ENCODE measurements at places on chromosomes 2 and 18.

DNA sequence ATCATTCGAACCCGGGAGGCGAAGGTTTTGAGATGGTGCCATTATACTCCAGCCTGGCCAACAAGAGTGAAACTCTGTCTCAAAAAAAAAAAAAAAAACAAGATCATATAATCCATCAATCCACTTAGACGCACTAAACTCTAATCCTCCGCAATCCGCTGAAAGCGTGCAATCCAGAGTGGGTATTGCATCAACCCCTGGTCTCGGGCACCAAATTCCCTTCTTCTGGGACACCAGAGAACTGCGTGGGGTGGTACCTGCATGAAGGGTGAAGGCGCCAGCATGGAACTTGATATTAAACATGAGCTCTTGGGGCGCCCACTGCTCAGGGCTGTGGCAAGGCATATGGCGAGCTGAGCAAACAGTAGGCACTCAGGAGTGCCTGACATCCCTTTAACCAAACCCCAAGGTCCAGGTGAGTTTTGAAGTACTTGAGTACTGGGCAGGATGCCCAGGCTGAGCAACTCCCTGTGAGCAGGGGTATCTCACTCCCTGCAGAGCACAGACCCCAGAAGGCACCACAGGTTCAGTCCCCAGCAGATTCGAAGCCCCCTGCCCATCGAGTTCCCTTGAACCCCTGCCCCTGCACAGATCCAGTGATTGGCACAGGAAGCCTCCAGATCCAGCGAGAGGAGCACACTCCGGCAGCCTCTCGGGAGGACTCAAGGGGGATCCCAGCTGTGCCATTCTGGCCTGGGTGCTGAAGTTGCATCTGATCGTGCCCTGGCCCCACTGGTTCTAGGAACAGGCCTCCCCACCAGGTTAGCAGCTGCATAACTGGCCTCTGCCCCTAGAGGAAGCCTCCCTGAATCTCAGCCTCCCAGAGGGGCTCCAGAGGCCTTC is 8.0 kb downstream of the ALPI start:
- DNase-seq = no peak

DNA sequence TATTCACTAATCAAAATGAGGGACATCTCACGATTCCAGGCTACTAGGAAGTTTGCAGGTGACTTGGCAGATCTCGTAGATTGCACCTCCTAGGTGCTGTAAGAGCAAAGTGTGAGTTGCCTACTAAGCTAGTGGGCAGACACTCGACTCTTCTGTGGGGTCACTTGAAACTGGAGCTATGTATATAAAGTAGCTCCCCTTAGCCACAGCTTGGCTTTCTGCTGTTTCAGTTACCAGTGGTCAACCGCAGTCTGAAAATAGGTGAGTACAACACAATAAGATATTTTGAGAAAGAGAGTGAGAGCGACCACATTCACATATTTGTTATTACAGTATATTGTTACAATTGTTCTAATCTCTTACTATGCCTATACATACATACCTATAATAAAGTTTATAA is 23.3 kb downstream of the CTAGE1 start:
- DNase-seq = no peak

DNA sequence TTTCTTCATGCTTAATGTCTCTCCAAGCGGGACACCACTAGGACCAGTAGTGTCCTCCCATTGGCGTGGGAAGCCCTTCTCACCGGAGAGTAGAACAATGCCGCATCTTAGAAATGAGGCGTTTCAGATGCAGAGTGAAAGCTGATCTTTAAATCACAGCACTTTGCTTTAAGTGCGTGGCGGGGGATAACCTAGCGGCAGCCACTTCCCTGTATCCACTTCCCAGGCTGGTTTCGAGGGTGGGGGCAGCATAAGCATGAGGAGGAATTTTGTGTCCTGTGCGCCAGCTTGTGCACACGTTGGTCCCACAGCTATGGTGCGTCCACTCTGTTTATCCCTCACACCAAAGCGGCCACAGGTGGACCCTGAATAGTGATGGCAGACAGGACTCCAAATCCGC is 63.1 kb downstream of the MBP start:
- no peak for DNase-seq

DNA sequence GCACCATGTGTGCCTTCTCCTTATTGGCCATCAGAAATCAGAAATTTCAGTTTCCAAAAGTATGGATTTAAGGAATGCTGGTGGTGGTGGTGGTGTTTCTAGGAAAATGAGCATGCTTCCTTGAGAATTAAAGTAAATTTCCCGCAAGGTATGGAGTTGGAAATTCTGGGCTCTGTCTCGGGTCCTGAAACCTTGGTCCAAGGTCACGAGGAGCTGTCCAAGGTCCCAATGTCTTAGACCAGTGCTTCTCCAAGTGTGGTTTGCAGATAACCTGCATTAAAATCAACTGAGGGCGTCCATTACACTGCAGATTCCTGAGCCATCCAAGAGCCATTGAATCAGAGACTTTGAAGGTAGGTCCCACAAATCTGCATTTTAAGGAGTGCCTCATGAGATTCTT is 210.9 kb upstream of the PKDCC start:
- DNase-seq = no peak

DNA sequence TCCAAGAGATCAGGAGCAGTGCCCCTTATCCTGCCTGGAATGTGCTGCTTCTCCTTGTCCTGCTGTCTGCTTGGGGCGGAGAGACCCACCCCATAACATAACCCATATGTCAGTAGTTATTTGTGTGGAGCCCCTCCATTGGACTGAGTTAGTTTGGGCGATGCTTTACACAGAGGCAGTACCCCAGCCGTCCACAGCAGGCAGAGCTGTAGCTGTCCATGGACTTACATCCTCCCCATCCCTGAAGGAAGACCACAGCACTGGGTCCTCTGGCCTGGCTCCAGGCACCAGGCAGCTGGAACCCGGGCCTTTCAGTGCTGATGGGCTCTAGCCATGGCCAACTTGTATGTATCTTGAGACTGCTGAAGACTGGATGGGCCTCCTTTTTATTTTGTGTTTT is 20.3 kb downstream of the GKN2 start:
- DNase-seq = no peak

DNA sequence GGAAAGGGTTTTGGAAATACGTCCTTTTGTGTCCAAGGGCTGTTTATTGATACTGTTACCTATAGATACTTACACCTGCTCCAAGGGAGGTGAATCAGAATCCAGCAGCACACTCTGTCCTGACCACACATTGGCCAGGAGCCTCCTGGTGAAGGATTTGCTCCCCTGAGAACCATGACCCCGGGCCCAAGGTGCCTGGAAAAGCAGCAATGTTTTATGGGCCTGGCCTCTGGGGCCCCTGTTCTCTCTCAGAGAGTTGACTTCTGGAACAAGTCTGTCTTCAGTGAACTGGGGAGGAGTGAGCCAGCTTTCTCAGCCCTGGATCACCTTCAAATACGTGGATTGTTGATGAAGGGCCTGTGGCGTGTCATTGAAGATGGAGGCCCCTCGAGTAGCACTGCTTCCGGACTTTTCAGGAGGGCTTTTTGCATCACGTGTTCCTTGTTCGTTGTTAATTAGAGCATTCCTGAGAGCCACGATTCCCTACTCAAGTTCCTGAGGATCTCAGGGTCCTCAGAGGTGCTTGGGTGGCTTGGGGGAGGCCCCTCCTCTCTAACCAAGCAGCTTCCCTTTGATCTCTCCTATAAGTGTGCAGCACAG is 78.5 kb upstream of the RPL31 start:
- no peak for DNase-seq

GRCh38 chr2:85319796-85320195 is 8.0 kb downstream of the TGOLN2 start:
- no peak for DNase-seq

DNA sequence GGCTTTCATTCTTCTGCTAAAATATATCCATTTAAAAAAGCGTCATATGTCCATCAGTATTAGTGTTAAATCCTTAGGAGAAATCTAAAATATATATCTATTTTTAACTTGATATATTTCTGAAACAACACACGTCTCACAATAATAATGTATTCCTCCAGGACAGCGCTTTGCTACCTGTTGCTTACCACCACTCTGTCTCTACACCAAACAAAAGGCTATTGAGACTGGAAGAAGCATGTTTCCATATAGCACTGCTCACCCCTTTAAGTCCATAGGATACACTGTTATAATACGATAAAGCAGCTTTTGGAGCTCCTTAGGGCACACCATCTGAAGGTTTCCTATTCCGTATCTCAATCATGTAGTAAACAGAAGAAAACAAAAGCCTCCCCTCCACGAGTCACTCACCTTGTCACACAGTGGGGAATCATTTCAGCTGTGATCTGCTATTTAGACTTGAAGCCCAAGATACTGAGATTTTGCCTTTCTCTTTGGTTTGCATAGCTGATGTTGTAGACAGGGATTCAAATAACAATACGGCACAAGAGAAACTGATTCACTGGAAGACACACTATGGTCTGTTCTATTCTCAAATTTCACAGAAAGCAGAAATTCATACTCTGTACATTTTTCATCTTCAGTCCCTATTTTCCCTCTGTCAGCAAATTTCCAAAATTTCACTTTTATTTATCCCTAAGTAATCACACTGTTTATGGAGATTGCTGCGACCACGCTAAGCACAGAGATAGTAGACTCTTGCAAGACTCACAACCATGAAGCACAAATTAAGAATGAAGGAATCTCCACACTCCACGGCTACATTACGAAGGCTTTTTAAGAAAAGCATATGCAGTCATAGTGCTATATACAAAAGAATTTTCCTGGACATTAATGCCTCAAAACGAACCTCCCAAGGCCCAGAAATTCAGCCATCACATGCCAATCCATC is 187.1 kb downstream of the TCF4 start:
- DNase-seq = no peak

DNA sequence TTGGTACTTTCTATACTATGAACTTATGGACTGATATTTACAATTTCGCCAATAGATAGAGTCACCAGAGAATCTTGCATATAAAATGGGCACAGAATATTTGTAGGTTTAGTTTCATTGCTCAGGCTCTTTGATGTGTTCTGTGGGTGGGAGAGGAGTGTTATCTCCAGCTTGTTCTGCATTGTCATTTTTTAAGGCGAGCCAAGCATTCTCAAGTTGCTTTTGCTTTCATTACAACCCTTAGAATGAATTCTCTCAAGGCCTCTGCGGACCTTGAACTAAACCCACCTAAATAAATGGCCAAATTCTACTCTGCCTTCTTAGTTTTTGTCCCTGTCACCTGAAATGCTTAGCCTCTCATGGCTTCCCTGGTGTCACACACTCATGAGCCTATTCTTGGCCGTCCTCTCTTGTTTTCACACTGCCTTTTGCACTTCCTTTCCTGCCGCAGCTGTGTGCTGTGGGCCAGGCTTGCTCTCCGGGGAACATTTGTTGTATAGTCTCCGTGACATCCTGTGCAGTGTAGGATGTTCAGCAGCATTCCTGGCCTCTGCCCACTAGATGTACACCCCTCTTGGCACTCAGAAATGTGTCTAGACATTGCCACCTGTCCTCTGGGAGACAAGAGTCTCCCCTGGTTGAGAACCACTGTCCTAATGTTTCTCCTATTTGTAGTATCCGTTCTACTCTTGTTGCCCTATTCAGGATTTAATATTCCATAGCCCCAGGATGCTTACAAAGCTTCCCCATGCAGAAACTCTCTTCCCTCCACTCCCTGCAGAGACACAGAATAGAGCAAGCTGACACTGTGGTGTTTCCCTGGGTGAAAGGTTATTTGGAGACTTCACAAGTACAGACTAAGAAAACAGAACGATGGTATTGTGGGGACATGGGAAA is 255.6 kb downstream of the PTPRM start:
- no peak for DNase-seq

DNA sequence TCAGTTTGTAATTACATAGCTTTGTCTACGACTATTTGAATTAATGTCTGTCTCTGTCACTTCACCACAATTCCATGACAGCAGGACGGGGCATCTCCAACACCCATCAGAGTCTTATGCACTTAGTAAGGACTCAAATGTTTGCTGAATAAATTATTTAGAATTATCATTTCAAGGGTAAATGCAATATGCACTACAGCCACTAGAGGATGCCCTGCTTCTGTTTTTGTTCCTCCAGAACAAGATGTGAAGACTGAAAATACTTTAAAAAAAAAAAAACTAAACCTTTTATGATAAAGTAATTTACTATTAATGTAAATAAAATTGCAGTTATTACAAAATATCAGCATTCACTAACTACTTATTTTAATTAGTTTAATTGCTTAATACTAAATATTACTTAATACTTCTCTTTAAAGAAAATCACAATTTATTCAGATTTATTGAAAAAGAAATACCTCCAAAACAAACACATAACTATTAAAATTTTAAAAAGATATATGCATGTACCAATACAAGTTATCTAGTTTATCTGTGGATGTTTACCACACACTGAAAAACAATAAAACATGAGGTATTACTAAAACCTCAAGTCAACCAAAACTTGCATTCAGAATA is 3.2 kb downstream of the PIGN start:
- peak; percentile 62 for DNase-seq

- DNase-seq = no peak
These were observed 4.0 kb upstream of the BIN1 start for GRCh38 chr2:127110985-127111384.

- DNase-seq = no peak
These were observed 10.4 kb downstream of the TMEM87B start for GRCh38 chr2:112065486-112065885.
